ENCODE measurements at places on chromosomes 1 and 21.

- DNase-seq: no peak
Measured at GRCh38 chr1:60133848-60134247, 60.3 kb upstream of the C1orf87 start.

DNA sequence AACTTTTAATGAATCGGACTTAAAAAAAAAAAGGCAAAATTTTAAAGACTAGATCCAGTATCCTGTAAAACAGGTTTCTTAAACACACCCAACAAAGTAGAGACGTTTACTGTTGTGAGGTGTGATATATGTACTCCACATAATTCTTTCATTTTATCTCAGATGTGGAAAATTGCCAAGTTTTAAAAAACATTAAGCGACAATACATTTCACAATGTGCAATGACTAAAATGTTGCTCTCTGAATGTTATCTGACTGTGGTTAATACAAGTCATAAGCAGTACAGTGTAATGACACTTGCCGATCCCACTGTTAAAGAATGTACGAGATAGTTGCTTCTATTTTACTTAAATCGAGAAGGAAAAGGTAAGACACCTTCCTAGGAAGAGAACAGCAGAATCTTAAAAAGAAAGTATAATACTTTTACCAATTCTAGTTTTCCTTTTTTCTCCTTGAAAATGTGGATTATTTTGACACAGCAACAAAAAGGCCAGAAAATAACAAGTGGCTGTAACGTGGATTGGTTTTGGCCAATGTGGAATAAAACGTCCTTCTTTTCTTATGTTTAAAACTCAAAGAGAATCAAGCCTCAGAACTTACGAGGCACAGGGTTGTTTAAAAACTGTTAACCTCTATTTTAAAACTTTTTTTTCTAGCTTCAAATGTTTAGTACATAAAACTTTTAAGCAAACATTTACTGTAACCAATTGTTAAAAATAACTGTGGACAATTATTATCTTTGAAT lies 51.4 kb downstream of the TP53BP2 start:
- DNase-seq: no peak

GRCh38 chr1:19559641-19560040 lies 74.3 kb upstream of the CAPZB start:
- no peak for DNase-seq

GRCh38 chr1:15881961-15882360 lies 34.5 kb downstream of the SPEN start:
- DNase-seq: no peak

DNA sequence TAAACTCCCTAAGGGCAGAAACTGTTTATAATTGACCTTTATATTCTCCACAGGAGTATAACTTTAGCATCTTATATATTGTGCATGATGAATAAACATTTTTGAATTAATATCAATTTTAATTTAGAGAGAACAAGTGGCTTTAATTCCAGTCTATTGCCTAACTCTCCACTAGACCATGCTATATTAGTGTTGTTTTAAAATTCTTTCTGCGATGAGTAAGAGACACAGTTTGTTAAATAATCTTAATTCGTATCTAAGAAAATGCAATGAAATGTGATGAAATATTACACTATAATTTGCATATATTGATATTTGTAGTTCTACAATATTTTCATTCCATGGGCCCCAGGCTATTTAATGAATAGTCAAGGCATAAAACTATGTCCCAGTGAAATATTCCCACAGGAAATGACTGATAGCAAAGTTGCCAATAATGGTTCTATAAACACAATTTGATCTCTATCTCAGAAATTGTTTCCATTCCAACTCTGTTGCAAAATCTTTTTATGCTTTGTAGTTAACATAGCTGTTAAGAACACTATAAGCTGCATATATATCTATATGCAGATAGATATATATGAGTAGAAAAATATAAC lies 2.9 kb upstream of the SYDE2 start:
- DNase-seq: no peak

Data from COR-L47 (cell line).